NT2/D1 (cell line): ENCODE measurements at places on chromosomes 1 and 21.

DNA sequence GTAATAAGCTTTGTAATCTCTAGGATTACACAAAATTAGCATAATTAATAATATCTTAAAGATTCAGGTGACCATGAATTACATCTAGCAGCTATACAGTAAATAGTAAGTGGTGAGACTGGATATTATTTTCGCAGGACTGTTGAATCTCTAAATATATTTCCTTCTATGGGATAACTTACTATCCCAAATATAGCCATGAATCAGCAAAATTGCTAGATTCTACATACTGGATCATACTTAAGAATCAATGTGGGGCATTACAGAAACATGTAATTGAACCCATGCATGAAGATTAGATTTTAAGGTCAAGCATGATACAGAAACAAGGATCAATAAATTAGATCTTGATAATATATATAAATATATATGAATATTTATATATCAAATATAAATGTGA, 1203.4 kb downstream of the BRINP3 start:
- no peak for DNase-seq

DNA sequence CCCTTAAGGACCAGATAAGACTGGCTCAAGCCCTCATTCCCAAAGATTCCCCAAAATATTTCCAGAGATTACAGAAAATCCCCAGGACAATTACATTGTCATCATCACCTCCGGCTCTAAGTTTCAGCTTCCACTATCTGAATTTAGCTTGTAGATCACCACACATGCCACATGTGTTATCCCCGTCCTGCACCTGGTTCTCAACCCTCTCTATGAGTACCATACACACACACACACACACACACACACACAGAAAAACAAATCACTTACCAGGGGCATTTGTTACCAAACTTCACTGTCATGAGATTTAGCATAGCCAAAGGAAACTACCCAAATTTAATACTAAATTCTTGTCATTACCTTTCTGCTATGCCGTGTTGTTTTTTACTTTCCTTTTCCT, 15.4 kb upstream of the TSPAN1 start:
- DNase-seq: no peak

DNA sequence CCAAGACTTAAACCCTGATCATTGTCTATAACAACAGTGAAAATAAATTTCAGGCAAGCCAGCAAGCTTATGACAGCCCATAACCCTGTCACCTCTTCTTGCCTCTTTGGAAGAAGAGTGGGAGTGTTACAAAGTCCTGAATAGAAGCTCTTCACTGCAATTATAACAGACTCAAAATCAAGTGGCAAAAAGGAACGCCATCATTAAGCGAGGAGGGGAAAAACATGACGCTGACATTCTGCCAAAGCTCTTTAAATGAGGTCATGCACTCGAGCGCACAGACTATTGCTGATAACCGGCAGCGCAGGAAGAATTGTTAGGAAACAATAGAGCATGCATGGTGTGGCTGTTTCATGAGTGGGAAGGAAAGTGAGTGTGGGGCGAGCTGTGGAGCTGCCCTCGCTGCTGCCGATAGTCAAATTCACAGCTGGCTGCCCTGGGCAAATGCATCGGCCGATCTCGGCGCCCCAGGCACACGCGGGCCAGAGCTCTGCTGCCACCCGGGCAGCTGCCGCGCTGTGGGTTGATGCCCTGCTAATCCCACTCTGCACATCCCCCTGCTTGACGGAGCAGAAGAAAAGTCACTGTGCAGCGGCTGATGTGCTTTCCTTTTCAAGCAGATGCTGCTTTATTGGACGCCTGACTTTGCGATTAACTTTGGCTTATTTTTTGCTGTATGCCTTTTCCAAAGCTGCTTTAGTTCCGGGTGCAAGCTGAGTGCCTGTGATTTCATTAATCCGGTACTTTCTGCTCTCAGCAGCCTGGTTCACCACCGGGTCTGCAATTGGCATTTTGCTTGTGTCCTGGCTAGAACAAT, 102.4 kb upstream of the ST6GALNAC5 start:
- DNase-seq: no peak

GRCh38 chr1:11012260-11013159, at the start of gene TARDBP:
TSS of gene TARDBP (plus strand) at chr1:11012654. CDS start at chr1:11013728, 1,074 bp downstream.
- peak; percentile 73 for DNase-seq

- DNase-seq: no peak
These were observed 33.6 kb upstream of the DIP2A start for GRCh38 chr21:46425041-46425440.
